Activated CD8-positive, alpha-beta memory T cell treated with anti-CD3 and anti-CD28 coated beads for 1 hour (primary cell): ENCODE measurements at places on chromosomes 4 and X.

- DNase-seq = no peak
Measured at GRCh38 chrX:95427389-95427788, 1257.3 kb upstream of the DIAPH2 start.

DNA sequence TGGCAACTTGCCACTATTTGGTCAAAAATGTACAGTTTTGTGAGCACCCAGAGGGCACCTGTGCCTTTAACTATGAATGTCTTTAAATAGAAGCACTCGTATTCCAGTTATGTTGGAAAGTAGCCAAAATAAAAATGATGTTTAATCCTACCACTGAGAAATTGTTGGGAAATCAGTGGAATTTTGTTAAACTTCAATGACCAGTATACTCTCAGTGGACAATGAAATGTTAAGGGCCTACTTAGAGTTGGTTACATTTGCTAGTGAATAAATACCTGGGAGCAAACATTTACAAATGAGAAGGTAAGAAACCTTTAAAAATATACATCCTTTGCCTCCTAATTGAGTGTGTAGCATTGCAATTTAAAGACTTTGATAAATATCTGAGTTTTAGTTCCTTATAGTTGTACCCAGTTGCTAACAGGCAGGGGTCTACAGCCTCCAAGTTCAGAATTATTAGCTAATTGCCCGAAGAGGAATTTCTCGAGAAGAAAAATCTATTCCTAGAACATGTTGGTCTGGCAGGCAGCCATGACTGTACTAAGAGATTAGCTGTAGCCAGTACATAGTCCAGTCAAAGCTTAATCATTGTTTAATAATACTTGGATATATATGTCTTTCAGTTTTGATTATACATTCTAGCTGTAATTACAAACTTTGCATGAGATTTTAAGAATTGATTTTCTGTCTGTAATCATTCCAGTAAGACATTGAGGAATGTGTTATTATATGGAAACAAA is 93.2 kb downstream of the IL1RAPL2 start:
- DNase-seq = no peak

GRCh38 chr4:31081366-31081765 is 361.2 kb downstream of the PCDH7 start:
- DNase-seq = no peak

GRCh38 chr4:101967697-101968346 is 177.3 kb downstream of the BANK1 start:
- DNase-seq = no peak
